ENCODE measurements at places on chromosomes 5 and 9.

GRCh38 chr5:176719113-176719739 is 71.9 kb downstream of the TSPAN17 start:
- DNase-seq: no peak

- DNase-seq: no peak
These were observed 51.5 kb downstream of the SLC44A1 start for GRCh38 chr9:105295986-105296385.

DNA sequence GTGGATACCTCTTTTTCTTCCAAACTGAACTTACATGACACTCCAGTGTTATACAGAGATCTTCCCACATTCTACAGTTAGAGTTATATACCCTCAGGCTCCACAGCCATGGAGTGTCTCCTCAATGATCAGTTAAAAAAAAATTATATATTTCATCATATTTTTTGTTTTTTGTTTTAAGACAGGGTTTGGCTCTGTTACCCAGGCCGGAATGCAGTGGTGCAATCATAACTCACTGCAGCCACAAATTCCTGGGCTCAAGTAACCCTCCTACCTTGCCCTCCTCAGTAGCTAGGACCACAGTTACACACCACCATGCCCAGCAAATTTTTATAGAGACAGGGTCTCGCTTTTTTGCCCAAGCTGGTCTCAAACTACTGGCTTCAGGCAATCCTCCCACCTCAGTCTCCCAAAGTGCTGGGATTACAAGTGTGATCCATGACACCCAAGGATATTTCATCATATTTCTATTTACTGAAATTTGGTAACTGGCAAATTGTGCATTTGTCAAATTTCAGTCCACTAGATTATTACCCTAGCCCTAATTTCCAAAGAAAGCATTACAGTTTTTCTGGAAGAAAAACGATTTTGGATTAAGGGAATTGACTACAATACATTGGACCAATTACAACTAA is 18.1 kb upstream of the SCAI start:
- no peak for DNase-seq

- DNase-seq: no peak
These were observed 8.0 kb downstream of the RGS3 start for GRCh38 chr9:113471566-113471965.

- no peak for DNase-seq
These were observed 21.0 kb upstream of the CDK7 start for GRCh38 chr5:69213513-69214215.

DNA sequence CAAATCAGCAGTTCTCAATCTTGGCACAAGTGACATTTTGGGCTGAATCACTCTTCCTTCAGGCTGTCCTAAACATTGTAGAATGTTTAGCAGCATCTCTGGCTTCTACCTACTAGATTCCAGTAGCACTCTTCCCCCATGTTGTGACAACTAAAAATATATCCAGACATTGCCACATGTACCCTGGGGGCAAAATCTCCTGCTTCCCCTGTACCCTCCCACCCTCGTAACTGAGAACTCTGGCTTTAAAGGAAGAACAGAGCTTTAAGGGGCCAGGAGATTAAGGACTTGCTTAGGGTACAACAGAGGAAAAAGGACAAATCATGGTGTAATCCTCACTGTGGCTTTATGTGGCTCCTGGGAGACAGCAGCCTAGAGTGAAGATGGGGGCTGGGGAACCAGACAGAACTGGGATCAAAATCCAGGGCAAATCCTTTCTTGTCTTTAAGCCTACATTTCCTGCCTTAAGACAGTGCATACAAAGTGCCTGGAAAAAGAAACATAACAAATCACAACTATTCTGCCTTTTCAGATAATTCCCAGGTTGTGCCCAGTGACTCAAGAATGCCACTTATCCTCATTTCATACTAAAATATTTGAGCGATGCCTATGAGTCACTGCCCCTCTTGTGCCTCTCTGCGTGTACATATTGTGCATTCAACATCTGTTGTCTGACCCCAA is 109.3 kb downstream of the DAPK1 start:
- no peak for DNase-seq

GRCh38 chr5:59116231-59116865 is 533.5 kb downstream of the RAB3C start:
- DNase-seq: no peak

- DNase-seq: no peak
These were observed 10.5 kb downstream of the PJA2 start for GRCh38 chr5:109399092-109399759.

DNA sequence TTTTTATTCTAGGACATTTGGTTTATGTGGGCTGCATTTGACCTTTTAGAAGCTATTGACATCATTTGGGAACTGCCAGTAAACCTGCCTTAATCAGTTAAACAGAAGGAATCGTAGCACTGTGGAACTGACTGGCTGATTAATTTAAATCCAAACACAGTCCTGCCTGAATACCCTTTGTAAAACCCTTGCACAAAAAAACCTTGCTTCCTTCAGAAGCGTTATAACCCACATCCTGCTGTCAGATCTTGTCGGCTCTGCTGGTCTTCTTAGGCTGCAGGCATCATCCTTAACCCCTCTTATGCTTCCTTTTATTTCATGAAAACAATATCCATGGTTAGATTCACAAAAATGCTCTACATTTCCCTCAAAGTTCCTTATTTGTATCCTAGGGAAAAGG is 46.3 kb downstream of the PAM start:
- DNase-seq: peak; percentile 41

DNA sequence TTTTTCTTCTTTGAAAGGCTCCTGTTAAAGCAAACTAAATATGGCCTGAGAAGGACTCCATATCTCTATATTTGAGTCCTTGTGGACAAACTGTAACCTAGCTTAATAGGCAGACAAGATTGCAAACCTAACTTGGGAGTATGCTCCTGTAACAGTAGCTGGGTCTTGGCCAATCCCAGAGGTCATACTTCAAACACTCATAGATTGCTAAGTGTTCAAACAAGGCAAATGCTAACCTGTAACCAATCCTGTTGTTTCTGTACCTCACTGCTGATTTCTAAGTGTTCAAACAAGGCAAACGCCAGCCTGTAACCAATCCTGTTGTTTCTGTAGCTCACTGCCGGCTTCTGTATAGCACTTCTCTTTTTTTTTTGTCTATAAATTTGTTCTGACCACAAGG is 50.6 kb upstream of the CLK4 start:
- no peak for DNase-seq

GRCh38 chr5:124365361-124365801 is 381.1 kb downstream of the ZNF608 start:
- no peak for DNase-seq

DNA sequence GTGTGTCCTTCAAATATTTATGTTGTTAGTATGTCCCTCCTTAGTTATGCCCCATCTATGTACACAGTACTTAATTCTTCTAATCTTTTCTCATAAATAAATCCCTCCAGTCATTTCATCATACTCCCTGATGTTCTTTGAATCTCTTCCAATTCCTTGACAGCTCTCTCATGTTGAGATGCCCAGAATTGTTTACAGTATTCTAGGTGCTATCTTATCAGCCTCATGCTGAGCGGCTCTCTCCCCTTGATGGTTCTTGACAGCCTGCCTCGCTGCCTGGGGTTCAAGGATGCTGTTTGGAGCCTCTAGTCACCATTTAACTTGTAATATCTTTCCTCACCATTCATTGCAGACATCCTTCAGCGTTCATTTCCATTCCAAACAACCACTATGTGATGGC is 799.2 kb downstream of the BRINP1 start:
- no peak for DNase-seq

DNA sequence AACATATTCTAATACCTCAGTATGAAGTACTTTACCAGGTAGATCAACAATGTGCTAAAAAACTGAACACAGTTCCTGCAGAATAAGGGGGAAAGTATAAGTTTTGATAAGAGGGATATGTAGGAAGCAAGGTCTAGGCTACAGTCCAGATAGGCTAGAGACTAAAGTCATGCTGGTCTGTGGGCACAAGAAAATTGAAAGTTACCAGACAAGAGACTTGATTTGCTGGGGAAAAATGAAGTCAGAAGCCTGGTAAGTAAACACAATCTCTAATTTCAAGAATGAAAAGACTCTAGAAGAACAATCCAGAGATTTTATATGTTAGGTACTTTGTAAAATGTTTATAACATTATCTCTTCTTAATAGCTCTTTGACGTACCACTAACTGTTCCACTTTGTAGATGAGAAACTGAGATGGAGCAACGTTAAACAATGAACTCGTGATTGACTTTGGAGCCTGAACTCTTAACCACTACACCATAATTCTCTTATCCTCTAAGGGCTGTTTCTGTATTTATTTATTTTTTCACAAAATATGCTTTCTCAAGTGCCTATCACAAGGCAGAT is 19.5 kb downstream of the ADAMTS6 start:
- no peak for DNase-seq

- no peak for DNase-seq
These were observed 112.3 kb downstream of the MARCHF3 start for GRCh38 chr5:126917918-126918614.

DNA sequence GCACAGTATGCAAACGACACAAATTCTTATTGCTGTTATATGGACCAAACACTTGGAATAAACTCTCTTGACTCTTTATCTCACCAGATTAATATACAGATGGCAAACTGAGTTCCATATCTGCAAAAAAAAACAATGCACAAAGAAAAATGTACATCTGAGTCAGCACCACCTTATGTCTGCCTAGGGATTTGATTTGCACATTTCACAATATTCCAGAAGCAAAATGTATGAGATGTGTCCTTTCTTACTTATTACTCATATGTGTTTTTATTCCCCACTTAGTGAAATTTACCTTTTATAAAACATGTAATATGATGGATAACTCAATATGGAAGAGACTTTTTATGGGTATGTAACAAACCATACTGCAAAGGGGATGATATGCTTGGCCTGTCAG is 236.9 kb downstream of the GLIS3 start:
- DNase-seq: no peak

DNA sequence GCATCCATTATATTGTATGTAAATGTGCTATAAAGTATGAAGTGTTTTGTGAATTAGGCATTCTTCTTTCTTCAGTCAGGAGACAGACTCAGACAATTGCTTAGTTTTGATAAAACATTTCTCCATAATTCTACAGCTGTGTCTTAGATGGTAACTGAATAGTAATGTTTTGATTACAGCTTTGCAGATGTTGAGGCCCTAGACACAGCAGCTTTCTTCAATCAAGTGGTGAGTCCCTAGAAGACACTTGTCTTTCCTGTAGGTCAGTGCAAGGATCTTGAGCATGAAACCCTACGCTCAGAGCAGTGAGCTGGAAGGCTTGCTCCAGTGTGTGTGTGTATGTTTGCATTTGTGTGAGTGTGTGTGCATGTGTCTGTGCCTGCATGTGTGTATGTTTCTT is 46.8 kb upstream of the CD180 start:
- DNase-seq: no peak

- DNase-seq: peak; percentile 66
These were observed 7.4 kb downstream of the GALNT10 start for GRCh38 chr5:154197801-154198491.

DNA sequence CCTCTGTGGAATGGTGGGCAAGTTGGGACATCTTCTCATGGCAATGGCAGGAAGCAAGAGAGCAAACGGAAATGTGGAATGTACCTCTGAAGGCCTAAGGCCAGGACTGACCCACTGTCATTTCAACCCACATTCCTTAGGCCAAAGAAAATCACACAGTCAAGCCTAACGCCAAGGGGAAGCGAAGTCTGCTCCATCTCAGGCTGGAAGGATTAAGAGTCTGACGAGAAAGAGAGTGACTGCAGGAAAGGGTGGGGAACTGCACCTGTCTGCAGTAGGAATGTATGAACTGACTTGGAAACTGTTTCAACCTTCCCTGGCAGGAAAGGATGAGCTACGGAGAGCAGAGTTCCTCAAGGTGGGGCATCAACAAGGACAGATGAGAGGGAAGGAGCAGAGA is 90.2 kb upstream of the TAS2R1 start:
- no peak for DNase-seq

- DNase-seq: no peak
These were observed 434.1 kb downstream of the HCN1 start for GRCh38 chr5:45262061-45262590.

GRCh38 chr9:107208121-107208520 is 75.0 kb upstream of the RAD23B start:
- DNase-seq: no peak

DNA sequence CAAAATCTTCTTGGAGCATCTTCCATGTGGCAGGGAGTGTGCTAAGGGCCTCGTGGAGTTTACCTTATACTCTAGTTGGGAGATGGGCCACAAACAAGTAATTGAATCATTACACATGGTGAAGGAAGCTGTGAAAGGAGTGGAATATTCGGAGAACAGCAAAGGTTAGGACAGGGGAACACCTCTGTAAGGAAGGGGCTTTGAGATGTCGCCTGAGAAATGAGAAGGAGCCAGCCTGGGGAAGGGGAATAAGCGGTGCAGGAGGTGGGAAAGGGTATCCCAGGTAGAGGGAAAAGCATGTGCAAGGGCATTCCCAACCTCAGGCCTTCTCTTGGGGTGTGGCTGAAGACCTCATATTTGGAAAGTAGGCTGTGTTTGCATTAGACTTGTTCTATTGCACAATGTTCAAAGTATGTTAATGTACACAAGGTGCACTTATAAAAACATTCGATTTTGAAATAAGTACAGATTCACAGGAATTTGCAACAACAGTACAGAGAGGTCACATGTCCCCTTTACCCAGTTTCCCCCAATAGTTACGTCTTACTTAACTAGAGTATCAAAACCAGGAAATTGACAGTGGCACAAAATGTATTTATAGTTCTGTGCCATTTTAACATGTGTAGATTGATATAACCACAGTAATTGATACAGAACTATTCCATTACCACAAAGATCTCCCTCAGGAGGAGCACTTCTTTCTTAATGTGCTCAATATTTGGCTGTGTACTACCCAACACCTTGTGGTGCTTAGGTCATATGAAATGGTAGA is 2.4 kb upstream of the STOM start:
- no peak for DNase-seq

DNA sequence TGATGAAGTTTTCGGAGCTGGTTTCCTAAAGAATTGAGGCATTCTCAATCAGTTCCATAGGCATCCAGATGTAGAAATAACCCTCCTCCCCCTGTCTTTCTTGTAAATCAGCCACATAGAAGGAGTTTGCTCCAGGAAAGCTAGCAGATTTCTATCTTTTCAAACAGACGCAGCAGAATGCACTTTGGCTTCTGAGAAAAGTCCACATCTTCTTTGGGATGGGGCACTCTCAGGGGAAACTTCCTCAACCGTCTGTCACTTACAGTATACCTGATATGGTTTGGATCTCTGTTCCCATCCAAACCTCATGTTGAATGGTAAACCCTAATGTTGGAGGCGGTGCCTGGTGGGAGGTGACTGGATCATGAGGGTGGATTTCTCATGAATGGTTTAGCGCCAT is 94.1 kb downstream of the SNCAIP start:
- DNase-seq: no peak

GRCh38 chr5:905139-905642 is 12.5 kb downstream of the TRIP13 start:
- DNase-seq: no peak

GRCh38 chr9:70100362-70100761 is 56.7 kb downstream of the MAMDC2 start:
- no peak for DNase-seq

- no peak for DNase-seq
These were observed 35.1 kb downstream of the SLIT3 start for GRCh38 chr5:169265888-169266287.
